Stimulated activated CD4-positive, alpha-beta T cell treated with anti-CD3 and anti-CD28 coated beads, Interleukin-12 subunit alpha, Interleukin-12 subunit beta, amount 100 ng/mL, for 24 hours (primary cell): ENCODE measurements at places on chromosomes 3 and 15.

- no peak for DNase-seq
Observed at GRCh38 chr3:171743327-171744157, 66.7 kb downstream of the PLD1 start.

GRCh38 chr3:156483426-156483825 lies 71.5 kb downstream of the SSR3 start:
- DNase-seq, result no peak

- no peak for DNase-seq
Observed at GRCh38 chr3:188294823-188295487, 141.0 kb downstream of the LPP start.

- DNase-seq, result no peak
Observed at GRCh38 chr3:36866368-36866767, 78.5 kb downstream of the TRANK1 start.

GRCh38 chr3:37257581-37257980 lies 83.2 kb upstream of the LRRFIP2 start:
- no peak for DNase-seq

GRCh38 chr3:136942803-136943202 lies 15.0 kb upstream of the IL20RB start:
- no peak for DNase-seq

GRCh38 chr15:57224664-57225063 lies 151.6 kb upstream of the CGNL1 start:
- no peak for DNase-seq

- DNase-seq, result no peak
Observed at GRCh38 chr15:98884894-98885293, 122.7 kb downstream of the PGPEP1L start.

- no peak for DNase-seq
Observed at GRCh38 chr3:28050885-28051284, 190.5 kb upstream of the CMC1 start.

DNA sequence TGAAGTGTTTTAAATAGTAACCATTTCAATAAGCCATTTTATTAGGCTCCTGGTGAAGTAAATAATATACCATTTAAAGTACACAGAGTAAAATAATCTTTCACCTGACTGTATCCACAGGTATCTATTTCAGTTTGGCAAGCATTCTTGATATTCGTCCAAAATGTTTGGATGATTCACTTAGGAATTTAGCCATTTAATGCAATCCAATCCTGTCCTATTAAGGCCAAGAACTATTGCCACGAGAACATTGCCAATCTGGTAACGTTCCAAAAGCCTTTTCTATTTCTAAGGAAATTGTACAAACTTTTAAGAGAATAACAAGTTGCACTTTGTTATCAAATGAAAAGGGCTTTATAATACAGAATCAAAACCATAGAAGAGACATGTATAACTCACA lies 209.8 kb upstream of the THRB start:
- DNase-seq, result no peak

GRCh38 chr3:46065294-46065705 lies 38.0 kb upstream of the XCR1 start:
- DNase-seq, result peak; percentile 71

DNA sequence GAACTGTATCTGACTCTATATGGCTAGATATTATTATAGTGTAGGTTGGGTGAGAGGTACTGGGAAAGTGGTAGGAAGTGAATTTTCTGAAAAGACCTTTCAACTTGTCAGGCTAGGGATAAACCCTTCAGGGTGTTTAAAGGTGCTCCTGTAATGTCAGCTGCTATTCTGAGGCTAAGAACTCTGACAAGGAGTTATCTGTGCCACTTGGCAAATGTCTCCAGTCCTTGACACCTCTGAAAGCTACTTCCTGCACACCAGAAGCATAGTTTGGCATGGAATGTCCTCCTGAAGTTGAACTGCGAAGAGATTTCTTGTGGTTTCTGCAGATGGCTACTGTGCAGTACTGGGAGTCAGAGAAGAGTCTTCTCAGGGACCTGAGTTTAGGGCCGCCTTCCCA lies 194.3 kb downstream of the CDIN1 start:
- no peak for DNase-seq
